Activated naive CD4-positive, alpha-beta T cell treated with anti-CD3 and anti-CD28 coated beads, Interleukin-2, amount 50 U/mL, for 72 hours (primary cell): ENCODE measurements at places on chromosomes 1 and 21.

DNA sequence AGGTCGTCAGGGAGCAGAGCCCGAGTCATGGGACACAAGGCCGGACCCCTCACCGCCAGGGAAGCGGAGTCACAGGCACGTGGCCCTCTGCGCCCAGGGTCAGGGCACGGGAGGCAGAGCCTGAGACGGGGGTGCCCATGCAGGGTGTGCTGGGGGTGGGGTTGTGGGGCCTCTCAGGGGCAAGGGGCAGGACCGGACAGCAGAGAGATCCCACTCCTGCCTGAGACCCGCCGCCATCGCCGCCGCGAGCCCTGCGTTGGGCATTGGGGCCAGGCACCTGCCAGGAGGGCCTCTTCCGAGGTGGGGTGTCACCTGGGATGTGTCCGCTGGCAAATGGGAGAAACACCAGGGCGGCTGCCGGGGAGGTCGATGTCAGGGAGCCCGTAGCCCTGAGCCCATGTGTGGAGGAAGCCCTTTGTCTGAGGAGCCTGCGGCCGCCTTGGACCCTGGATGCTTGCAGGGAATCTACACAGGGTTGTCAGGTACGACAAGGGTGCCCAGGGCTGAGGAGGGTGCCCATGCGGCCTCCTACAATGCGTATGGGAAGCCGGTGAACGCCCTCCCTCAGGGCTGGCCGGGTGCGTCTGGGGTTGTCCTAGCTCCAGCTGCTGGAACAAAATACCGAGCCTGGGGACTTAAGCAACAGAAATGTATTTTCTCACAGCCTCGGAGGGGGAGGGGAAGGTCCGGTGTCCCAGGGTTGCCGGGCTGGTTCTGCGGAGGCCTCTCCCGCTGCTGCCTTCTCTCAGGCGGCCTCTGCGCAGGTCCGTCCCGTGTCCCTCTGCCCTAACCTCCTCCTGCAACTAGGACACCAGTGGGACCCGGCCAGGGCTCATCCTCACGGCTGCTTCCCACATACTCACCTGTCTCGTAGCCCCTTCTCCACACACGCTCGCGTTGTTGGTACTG lies 16.4 kb upstream of the C1orf159 start:
- no peak for DNase-seq

DNA sequence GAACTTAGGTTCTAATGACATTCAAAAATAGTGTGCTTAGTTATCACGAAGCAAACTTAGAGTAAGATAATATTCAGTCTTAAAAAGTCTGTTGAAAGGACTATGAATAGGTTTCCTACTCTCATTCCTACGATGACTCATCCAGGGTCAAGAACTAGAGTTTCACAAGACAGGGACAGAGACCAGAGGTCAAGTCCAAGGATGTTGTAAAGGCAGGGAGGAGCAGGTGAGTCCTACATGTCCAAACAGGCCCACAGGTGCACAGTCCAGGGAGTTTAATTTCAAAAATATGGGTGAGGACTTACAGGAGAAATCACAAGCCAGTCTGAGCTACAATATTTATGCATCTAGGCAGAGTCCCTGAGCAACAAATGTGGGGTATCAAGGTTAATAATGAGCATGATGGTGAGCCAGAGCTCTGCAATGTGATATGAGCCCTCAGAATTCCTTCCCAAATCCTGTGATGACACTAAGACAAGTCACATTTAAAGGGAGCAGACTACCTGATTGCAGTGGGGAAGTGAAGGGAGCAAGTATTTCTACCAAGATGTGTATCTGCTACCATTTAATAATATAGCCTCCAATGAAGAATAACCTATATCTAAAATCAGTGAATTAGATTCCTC lies 100.0 kb upstream of the NRIP1 start:
- no peak for DNase-seq

DNA sequence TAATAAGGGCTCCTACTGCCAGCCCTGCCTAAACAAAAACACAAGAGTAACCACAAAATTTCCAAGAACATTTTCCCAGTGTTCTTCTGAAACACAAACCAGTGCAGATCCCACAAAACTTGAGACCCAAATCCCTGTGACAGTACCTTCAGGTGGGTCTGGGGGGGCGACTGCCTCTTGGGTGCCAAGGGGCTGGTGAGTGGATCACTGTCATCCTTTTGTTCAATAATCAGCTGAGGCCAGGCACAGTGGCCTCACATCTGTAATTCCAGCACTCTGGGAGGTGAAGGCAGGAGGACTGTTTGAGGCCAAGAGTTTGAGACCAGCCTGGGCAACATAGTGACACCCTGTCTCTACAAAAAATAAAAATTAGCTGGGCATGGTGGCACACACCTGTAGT lies 87.6 kb downstream of the GLIS1 start:
- DNase-seq, result peak; percentile 34

DNA sequence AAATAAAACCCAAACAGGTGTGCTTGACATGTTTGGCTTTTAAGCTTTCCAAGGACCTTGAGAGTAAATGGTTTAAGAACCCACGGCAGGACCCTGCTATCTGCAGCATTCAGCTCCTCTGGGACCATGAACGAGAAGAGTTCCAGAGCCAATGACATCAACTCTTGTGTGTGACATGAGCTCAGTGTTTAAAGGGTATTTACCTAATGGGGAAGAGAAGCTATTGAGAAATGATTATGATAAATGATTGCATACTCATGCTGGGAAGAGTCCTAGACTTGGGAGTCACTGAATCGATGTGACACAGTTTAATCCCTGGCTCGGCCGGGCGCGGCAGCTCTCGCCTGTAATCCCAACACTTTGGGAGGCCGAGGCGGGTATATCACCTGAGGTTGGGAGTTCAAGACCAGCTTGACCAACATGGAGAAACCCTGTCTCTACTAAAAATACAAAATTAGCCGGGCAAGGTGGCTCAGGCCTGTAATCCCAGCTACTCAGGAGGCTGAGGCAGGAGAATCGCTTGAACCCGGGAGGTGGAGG lies 55.4 kb downstream of the KANK4 start:
- DNase-seq, result no peak

DNA sequence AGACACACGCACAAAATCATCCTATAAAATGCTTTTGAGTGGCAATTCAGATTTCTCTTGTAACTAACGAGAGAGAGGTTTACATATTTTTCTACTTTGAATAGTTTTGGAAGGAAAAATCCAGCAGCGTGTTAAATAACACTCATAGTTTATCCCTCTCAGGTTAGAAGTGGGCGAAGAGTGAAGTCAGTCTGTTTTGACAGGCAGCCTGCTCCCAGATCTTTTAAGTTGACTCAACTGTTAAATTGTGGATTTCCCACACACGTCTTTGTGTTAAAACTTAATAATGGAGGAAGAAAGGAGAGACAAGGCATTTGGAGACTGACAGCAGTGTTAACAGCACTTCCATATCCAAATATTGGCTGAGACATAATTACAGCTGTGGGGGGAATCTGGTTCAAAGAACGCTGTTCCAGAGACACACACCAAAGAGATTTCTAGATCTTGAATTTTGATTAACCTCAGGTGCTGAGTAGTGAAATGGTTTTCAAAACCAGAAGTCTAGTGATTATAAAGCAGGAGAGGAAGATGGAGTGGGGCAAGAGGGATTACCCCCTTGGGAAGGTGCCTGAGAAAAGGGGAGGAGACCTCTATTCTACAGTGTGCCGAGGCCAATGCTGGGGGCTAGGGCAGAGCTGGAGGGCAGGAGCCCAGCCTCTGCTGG lies 2.7 kb downstream of the MAPKAPK2 start:
- DNase-seq, result no peak

- DNase-seq, result no peak
Observed at GRCh38 chr1:248388426-248388825, 12.9 kb downstream of the OR2T6 start.

GRCh38 chr1:147496044-147496443 lies 45.3 kb upstream of the BCL9 start:
- no peak for DNase-seq

DNA sequence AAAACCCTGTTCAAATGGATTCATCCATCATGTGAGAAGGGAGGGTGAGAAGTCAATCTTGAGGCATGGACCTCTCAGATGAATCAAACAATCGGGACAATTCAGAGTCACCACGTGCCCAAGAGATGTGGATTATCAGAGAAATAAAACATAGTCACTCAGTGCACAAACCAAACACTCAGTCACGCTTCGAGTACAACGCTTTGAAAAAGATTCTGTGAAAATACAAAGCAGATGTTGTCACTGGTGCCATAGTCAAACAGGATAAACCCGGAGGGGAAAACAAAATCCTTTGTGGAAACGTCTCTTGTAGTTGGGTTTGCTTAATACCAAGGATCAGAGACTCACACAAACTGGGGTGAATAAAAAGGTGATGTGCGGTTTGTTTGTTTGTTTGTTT lies 188.4 kb downstream of the RRAGC start:
- no peak for DNase-seq

DNA sequence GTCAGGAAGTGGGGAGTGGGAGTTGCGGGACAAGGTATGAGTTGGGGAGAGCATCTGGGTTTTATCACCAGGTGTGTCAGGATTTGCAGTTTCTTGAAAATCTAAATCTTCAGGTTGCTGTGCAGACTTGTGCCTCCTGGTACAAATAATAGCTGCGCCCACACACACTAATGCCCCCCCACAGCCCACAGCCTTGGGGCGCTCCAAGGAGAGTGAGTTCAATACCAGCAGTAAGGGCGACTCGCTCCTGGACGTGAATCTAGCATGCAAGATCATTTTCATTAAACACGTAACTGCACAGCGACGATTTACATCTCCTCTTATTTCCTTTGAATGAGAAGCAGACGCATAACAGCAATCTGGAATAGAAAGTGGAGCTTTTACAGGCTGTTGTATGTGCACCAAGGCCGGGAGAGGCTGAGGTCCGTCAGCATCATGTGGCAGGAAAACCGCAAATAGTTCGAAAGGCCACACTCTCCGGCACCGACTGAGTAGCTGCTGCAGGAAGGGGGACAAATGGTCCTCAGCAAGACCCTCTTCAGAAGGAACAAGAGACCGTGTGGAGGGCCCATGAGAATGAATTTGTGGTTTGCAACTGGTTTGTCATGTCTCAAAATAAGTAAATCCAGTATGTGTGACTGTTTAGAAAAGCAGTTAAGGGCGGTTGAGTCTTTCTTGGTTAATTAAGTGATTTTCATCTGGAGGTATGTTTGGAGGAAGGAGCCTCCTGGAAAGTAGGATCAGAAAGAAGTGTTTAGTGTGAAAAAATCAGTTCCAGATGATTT lies 439.5 kb downstream of the SMYD3 start:
- no peak for DNase-seq

GRCh38 chr1:69835955-69836354 lies 268.2 kb downstream of the LRRC7 start:
- no peak for DNase-seq

GRCh38 chr1:226650236-226650841 lies 88.7 kb downstream of the ITPKB start:
- no peak for DNase-seq
